ENCODE measurements at places on chromosomes 5 and 9.

- DNase-seq = no peak
These were observed 64.9 kb downstream of the KDM4C start for GRCh38 chr9:6822696-6823095.

DNA sequence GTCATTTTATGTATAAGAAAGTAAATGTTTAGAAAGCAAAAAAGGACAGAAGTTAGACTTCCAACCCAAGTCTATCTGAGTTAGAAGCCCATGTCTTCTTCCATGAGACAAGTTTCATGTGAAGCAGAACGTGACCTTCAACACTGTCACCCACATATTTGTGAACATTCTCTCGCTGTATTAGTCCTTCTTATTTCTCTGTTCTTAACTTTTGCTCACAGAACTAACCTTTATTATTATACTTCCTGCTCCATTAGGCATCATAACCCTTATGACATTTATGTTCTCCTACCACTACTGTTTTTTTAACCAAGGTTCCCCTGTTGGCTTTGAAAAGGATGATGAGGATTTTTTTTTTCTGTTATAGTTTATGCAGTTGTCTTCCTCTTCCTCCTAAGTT lies 238.8 kb downstream of the ZNF608 start:
- no peak for DNase-seq

GRCh38 chr9:136665111-136665703 lies 2.5 kb downstream of the EGFL7 start:
- no peak for DNase-seq

GRCh38 chr9:131426545-131426944 lies 32.7 kb downstream of the PRRC2B start:
- DNase-seq = no peak

DNA sequence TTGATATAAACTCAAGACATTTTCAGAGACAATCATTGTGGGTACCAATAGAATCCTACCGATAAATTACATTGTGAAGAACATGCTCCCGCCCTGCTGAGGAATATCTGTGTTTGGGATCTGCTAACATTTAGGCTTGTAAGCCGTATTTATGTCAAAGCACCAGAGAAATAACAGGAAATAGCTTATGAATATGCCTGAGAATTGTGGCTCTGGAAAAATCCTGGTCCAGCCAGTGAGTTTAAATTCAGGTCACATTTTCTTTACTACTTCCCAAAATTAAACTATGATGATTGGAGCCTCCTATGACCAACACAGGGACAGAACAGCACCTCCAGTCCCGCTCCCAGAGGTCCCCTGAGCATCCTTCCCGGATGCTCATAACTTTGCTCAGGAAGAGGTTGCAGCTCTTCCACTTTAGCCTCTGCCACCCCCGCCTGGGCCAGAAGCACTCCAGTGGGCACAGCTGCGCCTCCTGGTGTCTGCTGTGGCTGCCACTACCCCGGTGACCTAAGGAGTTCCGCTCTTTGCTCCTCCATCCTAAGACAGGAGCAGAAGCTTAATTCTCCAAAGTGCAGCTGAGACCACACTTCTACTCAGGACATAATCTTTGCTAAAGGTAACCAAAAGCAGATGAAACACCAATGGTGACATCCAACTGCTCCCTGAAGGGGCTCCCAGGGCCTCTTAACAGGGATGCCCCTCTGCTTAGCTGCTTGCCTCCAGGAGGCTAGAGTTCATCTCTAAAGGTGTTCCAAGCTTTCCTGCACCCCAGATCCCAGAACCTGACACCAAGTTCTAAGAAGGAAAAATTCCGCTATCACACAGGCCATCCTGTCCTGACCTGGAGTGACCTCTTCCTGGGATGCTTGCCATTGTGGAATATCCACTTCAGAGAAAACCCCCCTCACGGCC lies 58.8 kb downstream of the SLC1A1 start:
- DNase-seq = no peak

GRCh38 chr9:97299809-97300414 lies 7.5 kb upstream of the CCDC180 start:
- DNase-seq = no peak

DNA sequence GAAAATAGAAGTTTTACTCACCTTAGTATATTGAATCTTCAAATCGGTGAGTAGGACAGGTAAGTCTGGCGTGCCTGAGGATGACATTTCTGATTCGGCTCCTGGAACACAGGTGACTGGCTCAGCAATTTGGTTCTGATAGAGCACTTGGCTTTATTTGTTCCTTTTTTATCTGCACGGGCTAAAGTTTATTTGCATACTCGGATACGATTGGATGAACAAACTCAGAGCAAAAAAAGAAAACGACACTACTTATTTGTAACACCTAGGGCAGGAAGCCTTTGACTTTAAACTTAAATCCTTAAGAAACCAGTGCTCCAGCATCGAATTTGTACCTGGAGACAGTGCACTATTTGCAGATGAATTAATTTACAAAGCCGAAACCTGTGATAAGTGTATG lies at the start of gene ALDH1A1:
TSS of gene ALDH1A1 (minus strand) at position 140 of the 400 bp plus-strand sequence. CDS start at position 87, 53 bp downstream.
- DNase-seq = no peak

GRCh38 chr5:33675958-33676464 lies 215.8 kb downstream of the ADAMTS12 start:
- no peak for DNase-seq

GRCh38 chr9:136485049-136486045 lies 2.5 kb upstream of the SEC16A start:
- peak; percentile 91 for DNase-seq

DNA sequence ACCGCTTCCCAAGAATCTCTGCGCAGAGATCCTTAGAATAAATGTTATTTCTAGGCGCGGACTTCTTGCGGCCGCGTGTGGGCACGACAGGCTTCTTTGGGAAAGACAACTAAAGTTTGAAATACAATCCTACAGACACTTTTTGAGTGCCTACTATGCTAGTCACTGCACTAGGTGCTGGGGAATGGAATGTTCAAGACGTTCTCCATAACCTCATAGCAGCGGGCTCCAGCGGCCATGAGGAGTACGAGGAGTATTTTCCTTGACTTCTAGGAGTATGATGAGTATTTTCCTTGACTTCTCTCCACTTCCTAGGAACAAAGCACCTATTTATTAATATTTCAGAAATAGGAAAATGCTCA lies 636 bp upstream of the PWWP2A start:
- no peak for DNase-seq

- DNase-seq = no peak
These were observed 19.2 kb downstream of the UBAP1 start for GRCh38 chr9:34197756-34198711.

- DNase-seq = no peak
These were observed 316.0 kb upstream of the DMAC1 start for GRCh38 chr9:8115570-8115969.

GRCh38 chr5:50808406-50808805 lies 142.0 kb downstream of the PARP8 start:
- no peak for DNase-seq

DNA sequence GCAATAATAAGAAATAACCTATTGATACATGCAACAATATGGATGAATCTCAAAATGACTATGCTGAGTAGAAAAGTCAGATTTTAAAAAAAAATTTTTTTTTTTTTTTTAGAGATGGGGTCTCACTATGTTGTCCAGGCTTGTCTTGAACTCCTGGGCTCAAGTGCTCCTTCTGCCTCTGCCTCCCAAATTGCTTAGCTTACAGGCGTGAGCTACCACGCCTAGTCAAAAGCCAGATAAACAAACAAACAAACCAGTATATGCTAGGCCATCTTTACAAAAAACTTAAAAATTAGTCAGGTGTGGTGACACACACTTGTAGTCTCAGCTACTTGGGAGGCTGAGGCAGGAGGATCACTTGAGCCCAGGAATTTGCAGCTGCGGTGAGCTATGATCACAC lies 79.0 kb downstream of the MED27 start:
- DNase-seq = no peak

DNA sequence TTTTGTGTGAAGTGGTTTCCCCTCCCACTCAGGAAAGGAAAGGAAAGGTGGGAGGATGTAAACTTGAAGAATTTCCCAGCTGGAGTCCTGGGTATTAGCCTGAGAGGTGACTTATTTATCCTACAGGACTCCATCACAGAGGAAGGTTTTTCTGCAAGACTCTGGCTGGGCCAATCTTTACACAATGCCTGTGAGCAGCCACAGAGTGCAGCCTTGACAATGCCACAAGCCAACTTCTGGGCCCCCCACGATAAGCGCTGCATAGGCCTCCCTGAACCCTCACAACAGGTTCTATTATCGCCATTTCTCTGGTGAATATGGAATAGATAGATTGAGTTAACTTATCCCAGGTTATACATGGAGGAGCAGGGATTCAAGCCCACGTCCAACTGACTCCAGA lies 12.4 kb downstream of the TTC39B start:
- DNase-seq = no peak

Data from Ammon's horn (tissue), 1 donor.